ENCODE measurements at places on chromosomes 13 and 19.

- no peak for DNase-seq
Measured at GRCh38 chr13:106497079-106497478, 38.4 kb downstream of the EFNB2 start.

- DNase-seq: no peak
Measured at GRCh38 chr13:38981096-38981495, 9.5 kb downstream of the STOML3 start.

DNA sequence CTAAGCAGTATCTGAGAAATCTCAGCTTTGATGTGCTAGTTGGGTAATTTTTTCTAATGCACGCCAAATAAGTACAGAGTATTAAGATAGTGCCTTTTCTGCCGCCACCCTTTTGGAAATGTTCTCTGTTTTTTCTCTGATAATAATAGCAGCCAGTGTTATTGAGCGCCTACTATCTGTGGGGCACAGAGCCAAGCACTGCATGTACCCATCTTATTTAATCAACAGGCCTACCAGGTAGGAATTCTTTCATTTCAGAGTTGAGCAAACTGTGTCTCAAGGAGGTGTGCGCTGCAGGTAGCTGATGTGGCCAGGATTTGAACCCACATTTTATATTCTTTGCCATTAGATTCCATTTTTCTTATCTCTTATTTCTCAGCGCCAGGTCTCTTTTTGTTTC lies 1.4 kb downstream of the EPN1 start:
- no peak for DNase-seq

DNA sequence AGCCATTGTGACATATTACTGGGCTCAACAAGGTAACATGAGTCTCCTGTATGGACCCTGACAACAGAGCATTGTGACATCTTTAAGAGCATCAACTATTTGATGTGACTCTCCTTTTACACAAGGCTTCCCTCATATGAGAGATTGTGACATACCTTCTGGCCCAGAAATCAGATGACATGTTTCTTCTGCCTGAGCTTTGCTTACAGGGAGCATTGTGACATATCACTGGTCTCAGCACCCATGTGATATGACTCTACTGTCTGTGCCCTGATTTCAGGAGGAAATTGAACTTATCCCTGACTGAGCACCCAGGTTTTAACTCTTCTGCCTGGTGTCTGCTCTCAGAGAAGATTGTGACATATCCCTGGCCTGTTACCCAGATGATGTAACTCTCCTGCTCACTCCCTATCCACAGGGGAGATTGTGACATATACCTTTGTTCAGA lies 15.9 kb upstream of the ZNF681 start:
- DNase-seq: no peak

- no peak for DNase-seq
Measured at GRCh38 chr13:30142486-30143211, 164.7 kb downstream of the KATNAL1 start.

DNA sequence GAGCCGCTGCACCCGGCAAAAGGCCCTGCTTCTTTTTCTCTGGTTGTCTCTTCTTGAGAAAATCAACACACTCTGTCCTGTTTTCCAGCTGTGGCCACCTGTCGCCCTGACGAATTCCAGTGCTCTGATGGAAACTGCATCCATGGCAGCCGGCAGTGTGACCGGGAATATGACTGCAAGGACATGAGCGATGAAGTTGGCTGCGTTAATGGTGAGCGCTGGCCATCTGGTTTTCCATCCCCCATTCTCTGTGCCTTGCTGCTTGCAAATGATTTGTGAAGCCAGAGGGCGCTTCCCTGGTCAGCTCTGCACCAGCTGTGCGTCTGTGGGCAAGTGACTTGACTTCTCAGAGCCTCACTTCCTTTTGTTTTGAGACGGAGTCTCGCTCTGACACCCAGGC lies 17.2 kb downstream of the LDLR start:
- no peak for DNase-seq

DNA sequence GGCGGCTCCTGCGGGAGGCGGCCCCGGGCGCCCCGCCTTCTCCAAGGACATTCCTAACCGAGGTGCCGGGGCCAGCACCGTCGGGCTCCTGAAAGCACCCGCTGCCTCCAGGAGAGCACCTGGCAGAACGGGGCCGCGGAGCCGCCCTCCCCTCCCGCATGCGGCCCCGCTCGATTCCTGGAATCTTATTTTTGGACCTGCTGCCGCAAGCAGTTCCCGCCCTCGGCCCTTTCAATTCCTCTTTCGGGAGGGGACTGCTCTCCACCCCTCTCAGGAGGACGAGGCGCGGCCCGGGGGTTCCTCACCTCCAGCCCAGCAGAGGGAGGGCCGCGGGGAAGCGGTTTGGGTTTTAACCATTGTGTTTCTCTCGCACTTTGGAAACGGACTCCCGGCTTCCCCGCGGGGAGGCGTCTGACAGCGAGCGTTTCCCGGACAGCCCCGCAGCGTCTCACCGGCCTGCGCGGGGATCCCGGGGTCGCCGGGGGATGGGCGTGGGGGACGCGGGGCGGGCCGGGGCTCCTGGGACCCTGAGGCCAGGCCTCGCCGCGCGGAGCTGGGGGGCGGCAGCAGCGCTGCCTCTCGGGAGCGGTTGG lies 849 bp downstream of the GAS6 start:
- DNase-seq: no peak

DNA sequence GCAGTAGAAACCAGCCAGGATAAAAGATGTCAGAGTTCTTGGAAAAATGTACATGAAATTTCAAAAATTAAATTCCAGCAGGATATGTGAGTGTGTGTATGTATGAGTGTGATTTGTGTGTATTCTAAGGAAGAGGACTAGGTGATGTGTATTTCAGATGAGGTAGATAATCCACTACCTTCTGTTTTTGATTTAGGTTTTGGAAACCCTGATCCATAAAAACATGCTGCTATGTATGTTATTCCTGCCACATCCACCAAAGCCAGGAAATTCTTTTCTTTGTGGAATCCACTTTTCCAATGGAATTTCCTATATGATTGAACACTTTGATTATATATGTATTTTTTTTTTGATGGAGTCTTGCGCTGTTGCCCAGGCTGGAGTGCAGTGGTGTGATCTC lies 276.9 kb downstream of the UQCRFS1 start:
- no peak for DNase-seq

GRCh38 chr13:40130871-40131636 lies 475.6 kb downstream of the COG6 start:
- no peak for DNase-seq

DNA sequence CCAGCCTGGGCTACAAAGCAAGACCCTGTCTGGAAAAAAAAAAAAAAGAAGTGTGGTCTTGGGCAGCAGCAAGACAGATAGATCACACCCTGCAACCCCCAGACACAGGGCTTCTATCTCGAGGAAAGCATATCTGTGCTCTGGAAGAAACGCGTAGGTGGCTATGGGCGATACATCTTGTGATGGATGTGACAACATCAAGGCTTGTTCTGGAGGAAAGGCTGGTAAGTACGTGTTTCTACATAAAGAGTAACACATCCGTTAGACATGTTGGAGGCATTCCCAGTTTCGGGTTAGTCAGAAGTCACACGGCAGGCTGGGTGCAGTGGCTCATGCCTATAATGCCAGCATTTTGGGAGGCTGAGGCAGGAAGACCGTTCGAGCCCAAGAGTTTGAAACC lies 6.6 kb upstream of the DHDH start:
- peak; percentile 4 for DNase-seq

DNA sequence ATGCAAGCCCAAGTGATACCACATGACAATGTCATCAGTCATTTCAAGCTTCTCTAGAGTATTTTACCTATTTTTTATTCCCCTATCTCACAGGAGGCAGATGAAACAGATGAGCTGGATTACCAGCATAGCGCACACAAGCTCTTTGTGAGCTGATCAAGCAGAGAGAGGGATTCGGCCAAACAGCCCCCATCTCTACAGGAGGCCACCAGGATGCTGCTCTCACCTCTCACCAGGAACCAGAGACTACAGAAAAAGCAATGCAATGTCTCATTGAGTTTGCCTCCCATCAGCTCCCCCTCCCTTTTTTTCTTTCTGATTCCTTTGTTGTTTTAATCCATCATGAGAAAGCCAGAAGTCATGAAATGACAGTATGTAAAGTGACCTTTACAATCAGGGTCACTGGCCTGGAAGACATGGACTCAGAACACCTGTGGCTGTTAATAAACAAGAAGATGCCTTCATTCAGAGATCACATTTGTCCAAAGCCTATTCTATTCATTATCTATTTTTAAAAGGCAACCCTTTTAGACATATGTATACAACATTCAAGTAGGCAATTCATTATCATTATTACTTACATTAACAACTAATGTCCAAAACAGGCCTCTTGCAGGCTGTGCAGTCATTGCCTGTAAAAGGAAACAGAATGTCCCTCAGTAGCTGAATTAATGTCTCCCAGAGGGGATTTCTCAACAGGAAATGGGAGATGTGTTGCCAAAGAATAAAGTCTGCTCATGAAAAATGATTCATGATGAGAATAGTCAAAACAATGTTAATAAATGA lies 656.6 kb downstream of the TBC1D4 start:
- no peak for DNase-seq

DNA sequence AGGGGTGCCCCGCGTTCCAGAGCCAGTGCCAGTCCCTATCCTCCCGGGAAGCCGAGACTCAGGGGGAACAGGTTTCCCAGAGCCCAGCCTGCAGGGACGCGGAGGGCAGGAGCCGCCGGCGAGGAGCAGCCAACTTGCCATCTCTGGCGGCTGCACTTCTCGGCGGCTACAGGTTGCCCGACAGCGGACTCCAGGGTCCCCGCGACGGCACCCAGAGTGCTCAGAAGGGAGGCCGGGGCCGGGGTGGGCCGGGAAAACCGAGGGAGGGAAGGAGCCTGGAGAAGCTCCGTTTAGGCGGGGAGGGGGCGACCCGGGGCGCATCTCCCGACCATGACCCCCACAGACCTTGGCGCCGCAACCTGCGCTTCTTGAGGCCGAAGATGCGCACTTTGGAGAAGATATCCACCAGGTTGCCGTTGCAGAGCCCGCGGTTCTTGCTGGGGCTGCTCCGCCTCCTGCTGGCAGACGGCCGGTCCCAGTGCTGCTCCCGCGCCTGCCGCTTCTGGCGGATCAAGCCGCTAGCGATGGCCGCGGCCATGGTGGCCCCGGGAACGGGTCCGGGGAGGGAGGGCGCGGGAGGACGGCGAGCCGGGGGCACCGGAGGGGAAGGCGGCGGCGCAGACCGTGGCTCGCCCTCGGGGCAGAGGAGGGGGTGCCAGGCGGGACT lies 463.8 kb downstream of the ITGBL1 start:
- peak; percentile 20 for DNase-seq

- DNase-seq: no peak
Measured at GRCh38 chr13:93320942-93321341, 94.3 kb downstream of the GPC6 start.

GRCh38 chr19:29817316-29817715 lies 5.5 kb downstream of the CCNE1 start:
- DNase-seq: no peak

GRCh38 chr13:46126056-46126455 lies 21.2 kb upstream of the CPB2 start:
- DNase-seq: no peak

DNA sequence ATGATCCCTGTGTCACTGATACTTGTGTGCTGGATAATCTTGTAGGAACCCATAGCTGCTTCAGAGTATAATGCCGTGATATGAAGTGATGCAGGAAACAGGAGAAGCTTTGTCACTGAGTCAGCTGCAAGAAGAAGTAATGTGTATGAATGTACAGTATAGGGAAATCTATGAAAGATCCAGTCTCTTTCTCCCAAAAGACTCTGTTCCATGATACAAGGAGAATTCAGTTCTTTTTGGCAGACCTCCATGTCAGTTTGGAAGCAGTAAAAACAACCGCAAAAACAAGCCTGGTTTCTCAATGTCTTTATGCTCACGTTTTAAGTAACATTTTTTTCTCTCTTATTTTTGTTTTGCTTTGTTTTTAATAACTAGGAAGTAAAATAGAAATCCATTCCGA lies 33.9 kb downstream of the PCDH17 start:
- DNase-seq: no peak

DNA sequence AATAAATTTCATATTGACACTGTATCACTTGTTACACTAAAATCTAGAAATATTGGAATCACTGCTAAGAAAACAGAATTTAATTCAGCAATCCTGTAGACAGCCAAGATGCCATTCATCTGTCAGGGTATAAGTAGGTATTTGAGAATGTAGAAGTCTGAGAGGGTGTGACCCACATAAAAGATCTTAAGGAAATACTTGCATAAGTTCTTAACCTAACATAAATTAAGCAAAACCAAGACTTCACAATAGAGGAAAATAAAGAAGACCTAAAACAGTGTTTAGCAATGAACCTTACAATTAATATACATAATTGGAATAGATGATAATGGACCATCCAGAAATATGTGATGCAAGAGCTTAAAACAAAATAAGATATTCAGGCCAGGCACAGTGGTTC lies 636.2 kb downstream of the TBC1D4 start:
- DNase-seq: no peak

- no peak for DNase-seq
Measured at GRCh38 chr13:96112936-96113335, 23.0 kb downstream of the HS6ST3 start.

- DNase-seq: no peak
Measured at GRCh38 chr19:32519023-32519422, 62.0 kb upstream of the PDCD5 start.

DNA sequence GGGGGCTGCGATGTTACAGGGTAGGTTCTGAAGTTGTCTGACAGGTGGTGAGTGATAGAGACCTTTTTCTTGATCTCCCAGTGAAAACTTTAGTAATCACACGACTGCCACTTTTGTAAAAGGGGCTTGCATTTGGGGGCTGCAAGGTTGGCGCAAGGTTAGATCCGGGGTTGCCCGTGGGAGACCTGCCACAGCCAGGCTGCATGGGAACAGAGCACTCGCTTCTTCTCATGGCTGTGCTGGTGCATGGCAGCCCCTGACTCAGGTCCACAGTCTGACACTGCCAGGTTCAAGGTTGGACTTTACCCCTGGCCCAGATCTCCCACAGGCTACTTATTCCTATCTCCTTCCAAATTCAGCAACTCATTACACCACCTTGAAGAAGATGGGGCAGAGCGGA lies 1190.4 kb downstream of the UQCRFS1 start:
- no peak for DNase-seq

DNA sequence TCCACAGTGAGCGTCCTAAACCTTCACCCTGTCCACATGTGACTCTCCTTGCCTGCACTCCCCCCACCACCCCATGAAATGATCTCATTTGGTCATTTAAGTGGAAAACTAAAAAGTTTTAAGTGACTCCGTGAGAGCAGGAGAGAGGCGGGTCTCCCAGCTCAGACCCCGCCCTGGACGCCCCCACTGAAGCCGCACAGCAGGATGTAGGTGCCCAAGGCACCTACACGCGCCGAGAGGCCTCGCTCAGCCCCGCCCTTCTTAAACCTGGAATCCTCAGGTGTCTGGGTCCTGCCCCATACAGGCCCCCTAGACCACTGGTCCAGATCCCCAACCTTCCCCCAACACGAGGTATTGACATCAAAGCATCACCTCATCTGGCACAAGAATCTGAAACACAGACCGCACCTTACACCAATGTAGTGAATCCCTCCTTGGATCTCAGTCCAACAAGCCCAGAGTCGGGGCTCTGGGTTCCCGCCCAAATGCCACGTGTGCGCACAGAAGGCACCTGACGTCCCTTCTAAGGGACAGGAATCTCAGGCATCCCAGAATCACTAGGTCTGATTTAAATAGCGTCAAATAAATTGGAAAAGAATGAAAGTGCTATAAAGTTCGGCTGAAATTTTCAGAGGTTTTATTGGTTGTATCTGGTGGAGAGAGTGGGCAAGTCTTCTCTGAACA lies 3.5 kb downstream of the IGFL1 start:
- DNase-seq: no peak

Data from NCI-H2107 (cell line).